Psoas muscle (tissue), 8 donors: ENCODE measurements at places on chromosomes 1 and 21. TPM values are rescaled to one million over a fixed set of nuclear protein-coding genes. Genes with fewer than 3 reads are reported as not detected.

- no peak overlapping the region for H3K27ac ChIP-seq
- no peaks in the 10 kb centered on the region for H3K4me1 ChIP-seq
- no peaks in the 10 kb centered on the region for H3K36me3 ChIP-seq
- H3K27me3 ChIP-seq, result no peaks in the 10 kb centered on the region
Measured at GRCh38 chr21:38417726-38418125, 80.6 kb downstream of the ERG start.

DNA sequence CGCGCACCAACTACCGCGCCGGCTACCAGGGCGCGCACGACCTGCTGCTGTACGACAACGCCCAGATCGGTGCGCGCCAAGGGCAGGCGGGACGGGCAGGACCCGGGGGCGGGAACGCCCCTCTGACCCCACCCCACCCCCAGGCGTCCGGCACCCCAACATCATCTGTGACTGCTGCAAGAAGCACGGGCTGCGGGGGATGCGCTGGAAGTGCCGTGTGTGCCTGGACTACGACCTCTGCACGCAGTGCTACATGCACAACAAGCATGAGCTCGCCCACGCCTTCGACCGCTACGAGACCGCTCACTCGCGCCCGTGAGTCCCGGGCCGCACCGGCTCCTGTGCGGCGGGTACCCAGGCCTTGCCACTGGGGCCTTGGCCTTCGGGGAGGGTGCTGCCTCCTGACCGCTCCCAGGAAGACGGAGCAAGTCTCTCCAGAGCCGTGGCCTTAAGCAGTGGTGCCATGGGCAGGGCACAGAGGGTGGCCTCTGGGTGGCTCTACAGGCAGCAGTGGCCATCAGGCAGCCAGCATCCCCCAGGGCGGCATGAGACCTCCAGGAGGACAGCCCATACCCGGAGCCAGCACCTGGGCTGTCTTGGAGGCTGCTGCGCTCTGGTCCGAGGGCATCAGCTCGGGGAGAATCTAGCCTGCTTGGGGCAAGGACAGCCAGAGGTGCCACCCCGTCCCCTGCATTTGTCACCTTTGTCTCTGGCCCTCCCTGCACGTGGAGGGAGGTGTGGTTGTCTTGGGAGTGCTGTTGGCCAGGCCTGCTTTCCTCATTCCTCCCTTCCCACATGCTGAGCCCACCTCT, 8.1 kb upstream of the MMP23B start:
- H3K4me1 ChIP-seq, result peaks cover 52% of the 10 kb centered on the region
- H3K4me3 ChIP-seq, result no peak overlapping the region
- H3K36me3 ChIP-seq, result peaks cover 44% of the 10 kb centered on the region

DNA sequence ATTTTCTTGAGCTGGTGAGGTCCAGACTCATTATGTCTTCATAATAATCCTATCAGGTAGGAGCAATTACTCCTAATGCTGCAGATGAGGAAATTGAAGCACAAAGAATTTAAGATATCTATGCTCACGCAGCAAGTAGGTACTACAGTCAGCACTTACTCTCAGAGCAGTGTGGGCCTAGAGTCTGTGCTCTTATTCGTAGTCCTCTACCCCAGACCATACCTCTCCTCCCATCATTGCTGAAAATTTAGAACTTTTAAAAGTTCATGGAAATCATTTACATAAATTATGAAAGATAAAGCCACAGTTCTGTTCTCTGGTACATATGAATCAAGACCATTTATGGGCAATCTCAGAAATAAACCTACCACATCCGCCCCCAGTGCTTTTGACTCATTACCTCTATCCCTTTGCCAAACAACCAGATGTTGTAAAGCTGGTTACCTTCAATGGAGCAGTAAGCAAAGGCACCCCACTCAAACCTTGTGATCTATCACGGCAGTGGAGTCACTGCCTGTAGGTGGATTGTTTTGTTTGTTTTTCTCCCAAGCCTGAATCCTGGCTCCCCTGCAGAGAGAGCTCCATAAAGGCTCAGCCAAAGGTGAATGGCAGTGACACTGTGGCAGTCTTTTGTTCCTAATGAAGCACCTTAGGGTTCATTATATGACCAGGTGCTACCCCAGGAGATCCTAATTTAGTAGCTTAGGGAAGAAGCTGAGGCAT, 20.9 kb upstream of the MAN1A2 start:
- no peaks in the 10 kb centered on the region for H3K4me1 ChIP-seq
- no peak overlapping the region for H3K27ac ChIP-seq
- H3K27me3 ChIP-seq, result no peaks in the 10 kb centered on the region

DNA sequence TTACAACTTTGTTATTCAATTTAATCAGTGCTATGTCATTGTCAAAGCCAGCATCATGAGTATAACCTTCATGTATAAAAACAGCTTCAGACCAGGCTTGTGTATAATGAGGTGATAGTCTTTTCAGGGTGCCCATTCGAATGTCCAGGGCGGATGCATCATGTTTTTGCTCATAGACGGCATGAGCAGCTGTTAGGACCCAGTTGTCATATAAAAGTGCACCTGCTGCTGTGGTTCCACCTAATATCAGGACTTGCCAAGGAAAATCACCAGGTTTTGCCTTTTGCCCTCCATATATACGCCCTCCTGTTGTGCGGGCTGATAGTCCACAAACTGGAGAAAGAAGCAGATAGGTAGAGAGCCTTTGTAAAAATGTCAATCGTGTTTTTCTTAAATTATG, 14.9 kb downstream of the TARDBP start:
- H3K36me3 ChIP-seq, result peaks cover 3% of the 10 kb centered on the region
- no peak for DNase-seq
- H3K27ac ChIP-seq, result no peak overlapping the region
- no peaks in the 10 kb centered on the region for H3K27me3 ChIP-seq

- DNase-seq, result no peak
- H3K4me3 ChIP-seq, result no peak overlapping the region
- no peak overlapping the region for H3K27ac ChIP-seq
- H3K36me3 ChIP-seq, result no peaks in the 10 kb centered on the region
- no peaks in the 10 kb centered on the region for H3K27me3 ChIP-seq
- H3K4me1 ChIP-seq, result no peaks in the 10 kb centered on the region
Measured at GRCh38 chr21:30240661-30241060, 24.8 kb upstream of the CLDN8 start.

DNA sequence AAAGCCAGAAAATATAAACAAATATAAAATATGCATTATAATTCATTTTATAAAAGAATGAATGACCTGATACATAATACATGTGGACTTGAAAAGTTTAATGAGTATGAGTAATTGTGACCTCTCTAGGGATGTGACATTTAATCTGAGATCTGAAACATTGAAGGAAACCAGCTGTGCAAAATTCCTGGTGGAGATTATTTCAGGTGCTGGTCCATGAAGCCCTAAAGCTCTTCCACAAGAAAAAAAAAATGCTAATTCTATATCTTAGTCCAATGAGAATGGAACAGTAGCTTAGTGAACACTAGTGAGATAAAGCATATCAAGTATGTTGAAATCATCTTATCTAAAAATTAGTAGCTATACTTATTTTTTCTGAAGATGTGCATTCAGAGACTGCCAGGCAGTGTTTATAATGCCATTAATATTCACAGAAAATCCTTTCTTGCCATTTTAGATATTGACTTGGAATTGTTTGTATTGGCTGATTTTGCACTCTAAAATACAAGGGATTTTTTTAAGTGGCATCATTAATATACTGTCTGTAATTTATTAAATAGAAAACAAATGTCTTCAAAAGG, 1485.9 kb downstream of the PLA2G4A start:
- H3K4me3 ChIP-seq, result no peak overlapping the region
- no peak overlapping the region for H3K27ac ChIP-seq
- no peak for DNase-seq
- H3K27me3 ChIP-seq, result no peaks in the 10 kb centered on the region

LIN28A gene
- polyA plus RNA-seq, result not detected
